ENCODE measurements at places on chromosomes 5 and 9.

DNA sequence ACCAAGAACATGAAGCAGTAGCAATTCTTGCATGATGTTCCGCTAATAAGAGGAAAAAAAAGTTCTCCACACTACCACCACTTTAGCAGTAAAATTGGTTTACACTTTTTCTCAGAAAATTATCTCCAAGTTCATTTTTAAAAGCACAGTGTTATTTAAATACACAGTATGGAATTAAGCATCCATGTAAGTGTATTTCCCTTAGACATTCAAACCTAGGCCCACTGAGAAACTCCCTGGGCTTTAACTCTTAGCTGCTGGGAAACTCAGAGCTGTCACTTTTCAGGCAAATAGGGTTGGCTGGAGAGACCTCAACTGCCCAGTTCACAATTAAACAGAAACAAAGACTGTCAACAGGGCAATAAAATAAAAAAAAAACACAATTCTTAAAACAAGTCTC lies 2.7 kb downstream of the GNAQ start:
- no peak for DNase-seq

DNA sequence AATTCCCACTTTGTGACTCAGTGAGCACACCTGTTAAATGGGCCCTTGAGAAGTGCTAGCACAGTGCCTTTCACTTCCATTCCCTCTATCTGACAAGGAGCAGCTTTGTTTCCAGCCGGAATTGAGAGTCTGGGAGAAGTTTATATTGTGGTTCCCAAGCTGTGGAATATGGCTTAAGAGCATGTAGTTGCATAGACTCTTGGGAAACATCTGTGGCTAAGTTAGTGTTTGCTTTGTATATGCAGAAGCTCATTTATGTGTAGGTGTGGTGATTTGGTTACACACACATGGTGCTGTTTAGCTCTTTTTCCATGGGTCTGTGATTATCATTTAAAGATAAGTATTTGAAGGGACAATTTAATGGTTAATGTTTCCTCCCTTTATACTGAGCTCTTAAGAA lies 110.5 kb upstream of the HMHB1 start:
- DNase-seq: no peak

DNA sequence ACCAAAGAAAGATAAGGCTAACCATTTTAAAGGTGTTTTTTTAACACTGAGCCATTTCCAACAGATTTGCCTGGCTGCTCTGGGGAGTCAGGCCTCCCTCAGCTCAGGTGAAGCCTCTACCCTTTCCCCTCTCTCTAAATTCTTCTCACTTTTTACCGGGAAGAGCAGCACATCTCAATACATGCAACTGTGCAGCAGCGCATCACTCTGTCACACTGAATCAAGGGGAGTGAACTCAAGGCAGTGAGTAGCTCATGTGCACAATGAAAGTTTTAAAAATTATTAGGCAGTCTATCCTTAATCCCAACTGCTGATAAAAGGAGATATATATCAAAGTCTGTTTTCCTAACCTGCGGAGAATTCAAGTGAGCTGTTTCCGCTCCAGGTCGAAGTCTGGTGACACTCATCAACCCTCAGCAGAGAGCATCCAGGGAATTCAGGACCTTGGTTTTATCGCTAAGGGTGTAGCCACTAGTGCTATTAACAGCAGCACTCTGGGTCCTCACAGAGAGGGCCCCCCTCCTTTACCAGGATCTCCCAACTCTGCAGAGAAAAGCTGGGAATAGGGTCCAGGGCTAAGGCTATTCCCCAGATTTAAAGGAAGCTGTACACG lies 1.0 kb downstream of the CEMIP2 start:
- no peak for DNase-seq

DNA sequence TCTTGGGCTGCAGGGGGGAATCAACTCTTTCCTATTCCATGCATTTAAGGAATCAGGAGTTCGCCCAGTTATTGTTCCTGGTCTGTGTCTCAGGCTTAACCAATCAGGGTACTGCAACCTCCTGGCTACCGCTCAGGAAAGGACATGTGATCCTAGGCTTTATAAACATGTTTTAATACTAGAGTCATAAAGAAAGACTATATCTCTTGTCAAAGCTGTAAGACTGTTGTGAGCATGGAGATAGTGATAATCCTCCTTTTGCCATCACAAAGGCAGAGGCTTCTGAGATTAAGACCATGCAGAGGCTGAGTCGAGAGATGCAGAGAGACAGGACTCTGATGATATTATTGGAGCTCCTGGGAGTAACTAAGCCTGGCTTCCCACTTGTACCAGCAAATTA lies 137.0 kb downstream of the YIPF5 start:
- no peak for DNase-seq

- DNase-seq: no peak
These were observed 17.0 kb upstream of the MOCS2 start for GRCh38 chr5:53126521-53126920.

DNA sequence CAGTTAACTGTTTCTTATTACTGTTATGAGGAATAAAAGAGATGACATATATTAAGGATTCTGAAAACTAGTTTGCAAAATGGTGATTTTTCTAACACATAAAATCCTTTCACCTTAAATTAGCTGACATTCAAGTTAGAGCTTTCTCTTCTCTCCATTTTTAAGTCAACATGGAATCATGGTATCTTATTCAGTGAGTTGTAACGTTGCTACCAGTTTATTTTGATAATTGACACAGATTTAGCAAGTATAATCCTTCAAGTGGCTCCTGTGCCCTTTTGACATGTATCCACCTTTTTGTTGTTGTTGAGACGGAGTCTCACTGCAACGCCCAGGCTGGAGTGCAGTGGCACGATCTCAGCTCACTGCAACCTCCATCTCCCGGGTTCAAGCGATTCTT lies 58.5 kb downstream of the CSNK1A1 start:
- DNase-seq: no peak

DNA sequence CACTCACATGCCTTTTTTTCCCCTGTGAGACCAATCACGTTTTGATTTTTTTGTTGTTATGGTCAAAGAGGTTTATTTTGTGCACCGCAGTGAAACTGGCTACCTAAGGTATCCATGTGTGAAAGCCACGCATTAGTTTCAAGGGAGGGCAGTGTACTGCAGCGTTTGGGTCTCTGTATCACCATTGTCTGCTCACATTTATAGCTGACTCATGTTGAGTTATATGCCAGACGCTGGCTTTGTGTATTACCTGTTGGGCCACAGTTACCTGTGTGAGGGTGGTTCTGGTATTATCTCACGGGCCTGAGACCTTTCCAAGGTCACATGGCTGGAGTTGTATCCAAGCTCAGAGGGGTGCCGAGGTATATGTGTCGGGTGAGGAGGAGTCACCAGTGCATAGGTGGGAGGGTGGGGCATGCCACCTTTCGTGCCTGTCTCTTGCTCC lies 75.8 kb downstream of the ARHGAP26 start:
- DNase-seq: no peak

DNA sequence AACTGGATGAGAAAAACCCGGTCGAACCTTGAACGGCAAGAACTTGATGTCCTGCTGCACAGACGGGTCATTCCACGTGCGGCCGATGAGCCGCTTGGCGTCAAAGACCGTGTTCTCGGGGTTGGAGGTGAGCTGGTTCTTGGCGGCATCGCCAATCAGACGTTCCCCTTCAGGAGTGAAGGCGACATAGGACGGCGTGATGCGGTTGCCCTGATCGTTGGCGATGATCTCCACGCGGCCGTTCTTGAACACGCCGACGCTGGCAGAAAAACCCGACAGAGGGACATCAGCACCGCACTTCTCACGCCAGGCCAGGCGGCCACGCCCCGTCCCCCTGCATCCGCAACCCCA lies 519 bp downstream of the HSPA5 start:
- DNase-seq: no peak

- DNase-seq: no peak
These were observed 293.6 kb downstream of the FER start for GRCh38 chr5:109041317-109041716.

GRCh38 chr9:135857371-135857786 lies 50.0 kb downstream of the CAMSAP1 start:
- no peak for DNase-seq

DNA sequence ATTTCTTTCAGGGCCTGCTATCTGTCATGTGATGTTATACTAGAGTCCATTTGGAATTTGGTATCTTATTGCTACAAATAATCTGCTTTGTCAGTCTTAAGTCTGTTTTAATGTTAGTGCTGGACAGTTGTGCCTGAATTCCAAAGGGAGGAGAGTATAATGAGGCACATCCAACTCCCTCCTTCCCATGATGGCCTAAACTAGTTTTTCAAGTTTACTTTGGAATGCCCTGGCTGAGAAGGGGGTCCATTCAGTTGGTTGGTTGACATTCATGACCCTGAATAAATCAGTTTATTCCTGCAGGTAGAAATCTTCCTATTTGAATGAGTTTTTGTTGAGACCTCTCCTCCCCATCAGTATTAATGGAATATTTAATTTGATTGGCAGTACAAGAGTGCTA lies 9.4 kb upstream of the LRRTM2 start:
- DNase-seq: no peak

- no peak for DNase-seq
These were observed 653.1 kb upstream of the KLF4 start for GRCh38 chr9:108142504-108143201.

- no peak for DNase-seq
These were observed 4.3 kb upstream of the RIC1 start for GRCh38 chr9:5624655-5625054.

- DNase-seq: no peak
These were observed 415.8 kb upstream of the PIK3R1 start for GRCh38 chr5:67799732-67800234.

DNA sequence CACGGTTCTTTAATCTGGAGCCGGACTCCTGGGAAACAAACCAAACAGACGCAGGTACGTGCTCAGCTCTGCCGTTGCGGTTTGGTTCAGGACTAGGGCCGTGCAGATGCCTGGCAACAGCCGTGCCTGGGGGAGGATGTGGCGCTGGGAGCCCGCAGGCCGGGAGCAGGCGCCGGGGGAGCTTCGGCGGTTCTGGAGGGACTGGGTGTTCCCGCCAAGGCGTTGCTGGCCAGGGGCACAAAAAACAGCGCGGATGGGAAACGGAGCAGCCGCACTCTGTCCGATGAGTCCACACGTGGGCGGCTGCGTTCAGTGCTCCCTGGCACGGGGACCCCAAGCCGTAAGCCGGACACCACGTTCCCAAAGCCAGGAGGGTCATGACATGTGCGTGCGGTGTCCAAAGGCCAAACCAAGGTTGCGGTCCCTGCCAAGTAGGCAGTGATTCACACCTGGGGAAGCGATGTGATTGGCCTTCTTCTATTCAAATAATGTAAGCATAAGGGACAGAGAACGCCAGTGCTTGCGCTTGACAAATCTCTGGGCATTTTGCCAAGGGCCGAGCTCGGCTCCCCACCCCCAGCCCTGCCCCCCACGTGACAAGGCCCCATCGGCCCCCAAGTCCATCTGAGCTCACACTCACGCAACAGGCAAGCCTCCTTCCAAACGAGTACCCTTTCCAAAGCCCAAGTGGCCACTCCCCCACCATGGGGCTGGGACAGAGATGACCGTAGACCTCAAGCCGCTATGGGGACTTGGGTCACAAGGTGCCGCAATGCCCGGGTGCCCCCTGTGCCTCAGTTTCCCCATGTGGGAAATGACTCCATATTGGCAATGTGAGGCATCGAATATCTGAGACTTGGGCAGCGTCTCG lies 49.7 kb upstream of the NKD2 start:
- no peak for DNase-seq

- no peak for DNase-seq
These were observed at the start of gene FAM170A for GRCh38 chr5:119629339-119629738. Gene FAM170A, plus strand, starts transcription at chr5:119629558. Its CDS starts 211 bp downstream, at chr5:119629769.

- no peak for DNase-seq
These were observed 187.2 kb upstream of the ZNF462 start for GRCh38 chr9:106675780-106676179.

DNA sequence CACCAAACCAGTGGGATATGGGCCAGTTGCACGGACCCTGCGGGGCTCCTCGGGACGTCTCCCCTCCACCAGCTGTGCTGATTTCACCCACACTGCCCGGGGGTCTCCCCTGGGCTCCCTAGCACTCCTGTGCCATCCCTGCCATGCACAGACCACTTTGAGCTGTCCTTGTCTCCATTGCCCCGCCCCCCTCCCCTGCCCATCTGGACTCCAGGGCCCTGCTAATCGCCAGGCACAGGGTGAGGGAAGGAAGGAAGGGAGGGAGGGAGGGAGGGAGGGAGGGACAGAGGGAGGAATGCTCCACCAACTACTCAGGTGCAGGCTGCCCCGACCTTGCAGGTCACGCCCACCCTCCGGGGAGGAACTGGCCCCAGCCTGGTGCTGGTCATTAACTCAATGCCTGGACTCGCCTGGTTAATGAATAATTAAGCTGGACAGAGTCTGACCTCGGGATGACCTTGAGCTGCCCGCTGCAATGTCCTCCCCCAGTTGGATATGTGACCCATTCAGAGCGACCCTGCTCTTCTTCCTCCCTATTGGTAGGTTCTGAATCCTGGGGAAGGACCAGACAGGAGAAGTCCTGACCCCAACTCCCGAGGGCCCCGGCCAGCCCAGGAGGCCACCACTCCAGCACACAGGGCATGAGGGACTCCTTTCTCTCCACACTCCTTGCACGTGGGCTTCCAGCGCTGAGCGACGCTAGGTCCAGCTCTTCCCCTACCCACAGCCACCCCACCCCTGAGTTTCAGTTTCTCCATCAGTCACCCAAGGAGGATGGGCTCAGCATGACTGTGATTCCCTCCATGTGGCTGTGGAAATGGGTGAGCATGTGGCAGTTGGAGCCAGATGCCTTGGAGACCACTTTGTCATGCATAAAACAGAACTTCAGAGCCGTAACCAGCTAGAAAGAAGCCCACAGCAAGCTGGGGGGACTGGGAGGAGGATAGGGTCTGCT lies 62.1 kb downstream of the C9orf50 start:
- no peak for DNase-seq

DNA sequence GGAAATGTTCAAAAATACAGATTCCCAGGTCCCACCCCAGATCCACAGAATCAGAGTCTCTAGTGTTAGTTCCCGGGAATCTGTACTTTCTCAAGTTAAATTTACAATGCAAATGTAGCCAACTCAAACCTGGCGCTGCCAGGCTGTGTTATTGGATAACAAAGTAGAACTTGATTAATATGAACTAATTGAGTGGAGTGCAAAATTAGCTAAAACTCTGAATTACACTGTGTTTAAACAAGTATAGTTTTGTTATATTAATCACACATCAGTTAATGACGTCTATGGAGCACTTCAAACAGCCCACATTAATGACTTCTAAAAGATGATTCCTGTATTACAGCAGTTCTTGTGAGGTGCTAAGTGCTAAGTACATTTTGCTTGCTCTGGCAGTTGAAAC lies 32.4 kb upstream of the CYFIP2 start:
- DNase-seq: no peak

DNA sequence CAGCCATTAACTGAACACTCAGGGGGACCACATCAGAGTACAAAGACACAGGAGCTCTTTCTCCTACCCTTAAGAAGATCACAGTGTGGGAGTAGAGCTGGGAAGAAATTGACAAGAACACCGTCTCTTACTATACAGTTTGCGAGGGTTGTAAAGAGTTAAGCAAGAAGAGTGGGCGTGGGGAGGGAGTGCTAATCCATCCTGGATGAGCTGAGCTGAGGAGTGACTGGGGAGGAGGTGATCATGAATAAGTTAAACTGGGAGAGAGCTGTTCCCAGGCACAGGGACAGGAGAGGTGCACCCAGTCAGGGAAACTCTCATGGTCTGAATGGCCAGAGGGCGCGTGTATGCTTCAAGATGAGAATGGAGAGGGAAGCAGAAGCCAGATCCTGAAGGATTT lies 17.2 kb downstream of the TAF1L start:
- DNase-seq: no peak
